ENCODE measurements at places on chromosomes 5 and 9. TPM values are rescaled to one million over a fixed set of nuclear protein-coding genes. Genes with fewer than 3 reads are reported as not detected.
A peak's percentile ranks its signal among the peaks of the same experiment; 100 is the strongest.

The RFESD gene
- 1.3 TPM for total RNA-seq

The RNF208 gene
- total RNA-seq: 19.3 TPM

The LIFR gene
- total RNA-seq: 21.4 TPM

The DEPDC1B gene
- total RNA-seq: 15.7 TPM

The C5orf34 gene
- total RNA-seq: 3.7 TPM

The SNAPC4 gene
- total RNA-seq: 9.6 TPM

The HNRNPH1 gene
- total RNA-seq: 569 TPM

The SERF1A gene
- 14.5 TPM for total RNA-seq

The QRFP gene
- not detected for total RNA-seq

The OLFML2A gene
- 10.7 TPM for total RNA-seq

The DBH gene
- total RNA-seq: not detected

The SET gene
- 335 TPM for total RNA-seq

DNA sequence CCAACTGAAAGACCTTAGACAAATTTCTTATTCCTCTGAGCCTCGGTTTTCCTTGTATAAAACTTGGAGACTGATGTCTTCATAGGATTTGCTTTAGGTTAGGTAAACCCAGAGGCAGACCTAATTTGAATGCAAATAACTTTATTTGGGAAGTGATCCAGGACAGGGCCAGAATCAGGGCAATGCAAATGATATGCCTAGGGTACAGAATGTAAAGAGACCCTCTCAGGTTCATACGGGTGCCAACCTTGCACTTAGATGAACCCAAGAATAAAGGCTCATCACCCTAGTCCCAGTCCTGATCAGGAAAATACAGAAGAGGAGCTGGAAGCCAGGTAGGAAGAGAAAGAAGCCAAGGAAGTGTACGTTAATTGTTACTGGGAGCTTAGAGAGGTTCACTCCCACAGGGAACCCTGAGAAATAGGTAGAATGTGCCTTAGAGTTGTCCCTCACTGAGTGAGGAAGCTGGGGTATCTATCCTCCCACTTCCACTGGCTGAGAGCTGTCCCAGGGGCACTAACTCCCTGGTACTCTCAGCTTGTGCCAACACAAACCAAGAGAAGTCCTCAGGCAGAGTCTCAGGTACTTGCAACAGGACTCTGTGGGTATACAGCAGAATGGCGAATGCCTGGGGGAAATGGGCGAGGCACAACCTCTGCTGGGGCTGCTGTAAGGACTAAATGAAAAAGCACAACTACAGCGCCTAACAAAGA is 3.1 kb upstream of the HK3 start:
- DNase-seq: no peak

GRCh38 chr5:68999181-68999580 is 94.6 kb upstream of the SLC30A5 start:
- no peak for DNase-seq

DNA sequence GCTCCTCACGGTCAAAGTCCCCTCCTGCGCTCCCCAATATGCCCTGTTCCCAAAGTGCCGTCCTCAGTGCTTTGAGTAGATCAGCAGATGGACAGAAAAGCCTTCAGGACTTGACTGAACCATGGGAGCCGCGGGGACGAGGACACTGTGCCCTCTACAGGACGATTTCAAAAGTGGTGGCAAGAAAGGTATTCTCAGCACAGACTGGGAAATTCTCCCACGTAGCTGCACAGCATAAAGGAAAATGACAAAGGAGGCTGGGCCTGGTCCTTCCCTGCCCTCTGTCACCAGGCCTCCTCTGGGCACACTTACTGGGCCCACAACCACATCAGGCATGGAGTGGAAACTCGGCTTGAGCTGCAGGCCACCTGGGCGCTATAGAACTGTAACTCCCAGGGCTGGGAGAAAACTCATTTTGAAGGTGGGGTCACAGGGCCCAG is 16.7 kb upstream of the MTMR12 start:
- DNase-seq: peak; percentile 52

GRCh38 chr5:168947212-168947868 is 353.6 kb downstream of the SLIT3 start:
- DNase-seq: peak; percentile 55

DNA sequence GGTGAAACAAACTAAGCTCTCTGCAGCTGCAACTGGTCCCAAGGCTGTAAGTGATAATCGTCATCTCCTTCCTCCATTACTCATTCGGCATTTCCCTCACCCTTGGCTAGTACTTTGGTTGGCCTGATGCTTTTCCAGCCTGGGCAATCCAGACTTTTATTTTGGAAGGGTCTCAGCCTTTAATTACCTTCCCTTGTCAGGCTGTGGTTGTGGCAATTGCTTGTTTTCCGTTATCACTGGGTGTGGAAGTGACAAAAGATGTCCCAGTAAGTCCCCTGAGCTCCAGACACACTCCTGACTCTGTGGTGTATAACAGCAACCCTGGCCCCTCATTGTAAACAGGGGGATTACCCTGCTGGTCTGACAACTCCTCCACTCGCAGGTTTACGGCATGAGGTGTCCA is 6.3 kb upstream of the FAF2 start:
- DNase-seq: peak; percentile 45

DNA sequence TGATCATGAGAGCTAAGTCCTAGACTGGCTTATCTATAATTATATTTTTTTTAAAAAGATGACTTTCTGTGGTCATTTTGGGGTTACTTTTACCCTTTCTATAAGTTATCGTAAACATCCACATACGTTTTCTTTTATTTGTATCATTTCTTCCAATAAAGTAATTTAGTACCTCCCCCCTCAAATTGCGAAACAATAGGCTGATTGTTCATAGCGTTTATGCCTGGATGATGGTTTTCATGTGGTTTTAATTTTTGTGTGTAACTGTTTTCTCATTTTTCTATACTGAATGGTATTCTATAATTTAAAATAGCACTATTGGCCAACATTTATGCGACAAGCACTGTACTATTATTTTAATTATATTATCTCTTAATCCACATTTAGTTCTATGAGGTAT is 44.5 kb downstream of the SMC5 start:
- DNase-seq: no peak

GRCh38 chr5:32494827-32495226 is 50.3 kb upstream of the ZFR start:
- no peak for DNase-seq

DNA sequence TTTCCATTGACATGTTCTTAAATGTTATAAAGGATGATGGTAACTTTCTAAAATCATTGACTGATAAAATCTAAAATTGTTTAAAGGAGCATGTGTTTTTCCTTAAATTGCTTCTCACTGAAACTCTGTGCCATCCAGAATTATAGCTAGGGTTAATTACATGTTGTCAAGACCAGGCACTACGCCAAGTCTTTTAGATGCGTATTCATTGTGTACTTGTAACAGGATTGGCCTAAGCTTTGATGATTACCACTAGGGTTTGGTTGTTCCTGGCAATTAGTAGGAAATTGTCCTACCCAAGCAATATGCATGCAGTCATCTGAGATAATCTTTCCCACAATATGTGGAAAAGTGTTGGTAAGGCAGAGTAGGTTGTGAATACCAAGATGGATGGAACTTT is 43.8 kb downstream of the PRKACG start:
- no peak for DNase-seq

DNA sequence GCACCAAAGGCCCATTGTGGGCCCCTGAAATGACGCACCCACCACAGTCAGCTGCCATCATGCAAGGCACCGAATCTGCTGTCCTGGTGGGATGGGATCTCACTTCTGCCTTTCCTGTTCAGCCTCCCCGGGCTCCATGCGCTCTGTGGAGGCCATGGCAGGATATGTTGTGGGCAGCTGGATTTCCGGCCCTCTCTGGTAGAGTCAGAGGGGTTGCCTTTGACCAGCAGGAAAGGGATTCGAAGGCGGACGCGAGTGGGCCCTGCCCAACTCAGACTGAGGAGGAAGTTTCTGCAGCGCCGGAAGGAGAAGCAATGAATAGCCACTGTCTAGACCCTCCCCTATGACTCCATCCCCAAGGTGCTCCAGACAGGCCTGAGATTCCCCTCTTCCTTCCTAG is 35.5 kb downstream of the GADD45G start:
- no peak for DNase-seq

DNA sequence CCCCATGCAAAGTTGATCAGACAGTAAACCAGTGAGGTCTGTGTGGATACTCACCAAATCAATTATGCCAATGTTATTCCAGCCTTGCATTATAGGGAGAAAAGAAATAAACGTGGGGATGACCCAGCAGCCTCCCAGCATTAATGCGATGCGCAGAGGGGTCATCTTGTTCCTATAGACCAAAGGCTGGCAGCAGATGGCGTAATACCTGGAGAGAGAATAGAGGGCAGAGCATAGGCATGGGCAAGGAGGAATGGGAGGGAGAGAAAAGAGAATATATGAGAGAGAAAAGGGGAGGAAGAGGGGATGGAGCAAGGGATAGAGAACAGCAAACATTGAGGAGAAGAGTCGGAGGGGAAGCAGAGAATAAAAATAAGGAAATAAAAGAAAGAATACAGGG is 131.2 kb downstream of the HTR4 start:
- no peak for DNase-seq

- DNase-seq: peak; percentile 46
Measured at GRCh38 chr5:157252711-157253465, 13.0 kb upstream of the CYFIP2 start.

GRCh38 chr9:80605129-80605528 is 1033.4 kb downstream of the TLE4 start:
- peak; percentile 50 for DNase-seq

DNA sequence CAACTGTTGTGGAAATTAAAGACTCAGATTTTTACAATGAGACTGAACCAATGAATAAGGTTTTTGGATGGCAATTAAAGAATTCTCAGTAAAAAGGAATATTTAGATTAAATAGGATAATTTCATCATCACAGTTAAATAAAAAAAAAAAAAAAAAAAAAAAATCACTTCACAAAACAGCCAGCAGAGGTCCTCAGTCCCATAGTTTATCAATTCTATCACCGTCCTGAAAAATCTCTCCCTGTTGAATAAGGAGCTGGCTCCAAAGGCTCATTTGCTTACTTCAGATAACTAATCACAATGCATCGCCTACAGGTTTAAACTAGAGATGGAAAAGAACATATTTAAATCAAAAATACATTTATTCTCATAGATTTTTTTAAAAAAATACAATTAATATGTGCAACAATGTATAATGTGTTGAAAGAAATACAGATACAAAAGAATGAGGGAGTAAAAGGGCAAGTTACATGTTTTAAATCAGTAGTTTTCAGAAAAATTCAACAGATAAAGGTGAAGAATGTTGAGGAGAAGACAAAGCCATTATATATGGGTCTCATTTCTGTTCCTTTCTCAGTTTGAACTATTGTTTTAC is 175.8 kb upstream of the CHD1 start:
- peak; percentile 62 for DNase-seq

DNA sequence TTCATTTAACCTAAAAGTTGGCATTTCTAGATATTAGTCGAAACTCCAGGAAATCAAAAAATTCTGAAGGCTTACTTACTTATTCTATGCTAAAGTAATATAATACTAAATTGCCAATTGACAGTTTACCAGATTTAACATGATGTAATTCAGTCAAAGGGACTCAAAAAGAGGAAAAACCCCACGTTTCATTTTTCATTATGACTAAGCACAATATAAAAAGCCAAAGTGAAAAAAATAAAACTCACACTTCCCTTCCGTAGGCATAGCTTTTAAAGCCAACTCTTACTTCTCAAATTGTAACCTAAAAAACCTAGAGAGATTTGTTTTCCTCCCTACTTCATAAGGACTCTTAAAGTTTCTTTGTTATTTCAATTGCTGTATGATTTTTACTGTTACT is 146.6 kb downstream of the RAPGEF6 start:
- no peak for DNase-seq

DNA sequence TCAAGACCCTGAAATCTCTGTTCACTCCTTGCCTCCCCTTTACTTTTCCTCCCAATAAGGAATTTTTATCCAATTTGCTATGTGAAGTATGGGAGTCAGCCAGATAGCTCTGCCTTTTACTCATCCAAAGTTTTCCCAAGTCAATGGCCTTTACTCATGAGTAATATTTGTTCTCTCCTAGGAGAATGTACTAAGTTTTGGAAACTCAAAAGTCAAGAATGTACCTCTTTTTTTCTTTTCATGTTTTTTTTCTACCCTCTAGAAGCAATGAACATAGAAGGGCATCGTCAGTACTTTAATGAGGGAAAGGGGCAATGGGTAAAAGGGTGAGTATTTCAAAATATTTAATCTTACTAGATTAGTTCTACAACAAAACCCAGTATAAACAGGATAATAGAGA is 140.2 kb upstream of the SGCD start:
- no peak for DNase-seq

DNA sequence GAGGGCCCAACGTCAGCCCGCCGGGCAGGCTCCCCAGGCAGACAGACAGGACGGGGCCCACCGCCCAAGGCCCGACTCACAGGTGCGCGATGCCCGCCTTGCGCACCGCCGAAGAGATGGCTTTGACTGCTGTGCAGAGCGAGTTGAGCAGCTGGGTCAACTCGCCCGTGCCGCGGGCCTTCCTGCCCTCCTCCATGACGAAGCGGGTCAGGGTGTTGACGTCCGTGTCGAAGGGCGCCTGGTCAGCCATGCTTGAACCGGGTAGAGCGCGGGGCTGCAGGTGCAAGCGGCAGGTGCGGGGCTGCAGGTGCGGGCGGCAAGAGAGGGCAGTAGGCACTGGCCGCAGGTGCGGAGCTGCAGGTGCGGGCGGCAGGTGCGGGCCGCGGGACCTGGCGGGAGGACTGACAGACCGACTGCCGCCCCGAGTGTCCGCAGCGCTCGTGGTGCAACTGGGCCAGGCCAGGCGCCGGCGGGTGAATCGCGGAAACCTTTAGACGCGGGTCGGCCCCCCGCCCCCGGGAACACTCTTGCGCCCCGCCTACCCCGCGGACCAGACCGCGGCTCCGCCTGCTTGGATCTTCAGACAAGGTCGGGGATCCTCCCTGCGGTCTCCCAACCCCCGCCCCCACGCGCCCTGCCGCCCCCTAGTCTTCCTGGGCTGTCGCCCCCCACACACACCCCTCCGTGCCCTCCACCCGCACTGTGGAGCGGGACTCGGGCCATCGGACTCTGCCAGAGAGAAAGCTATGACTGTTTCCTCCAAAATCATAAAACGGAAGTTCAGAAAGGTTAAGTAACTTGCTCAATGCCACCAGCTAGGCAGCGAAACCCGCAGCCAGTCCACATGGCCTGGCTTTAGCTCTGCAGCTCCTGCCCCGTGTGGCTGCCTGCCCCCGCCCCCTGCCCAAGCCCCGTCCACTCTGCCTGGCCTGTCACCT is at the start of gene FBP1:
TSS of gene FBP1 (minus strand) at position 458 of the 938 bp plus-strand sequence. CDS start at position 250, 208 bp downstream.
- DNase-seq: peak; percentile 44

DNA sequence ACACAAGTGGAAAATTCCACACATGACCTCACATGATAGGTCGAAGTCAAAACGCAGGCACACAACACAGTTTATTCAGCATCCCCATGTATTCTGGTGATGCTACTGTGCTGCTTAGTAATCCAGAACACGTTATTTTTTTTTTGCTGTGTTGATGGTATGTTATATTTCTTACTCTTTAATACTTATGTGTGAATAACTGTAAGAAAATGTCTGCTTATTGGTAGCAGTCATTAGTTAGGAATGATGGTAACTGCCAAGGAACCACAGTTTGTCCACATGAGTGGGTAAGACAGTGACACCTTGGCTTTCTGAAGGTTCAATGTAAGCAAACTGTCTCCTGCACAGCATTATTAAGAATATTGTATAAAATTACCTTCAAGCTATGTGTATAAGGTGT is 107.7 kb upstream of the DAPK1 start:
- DNase-seq: no peak

GRCh38 chr5:93911609-93912008 is 170.2 kb upstream of the POU5F2 start:
- no peak for DNase-seq

Data from cardiac muscle cell (in vitro differentiated cells and primary cell).